ENCODE measurements at places on chromosomes 7 and 10.

DNA sequence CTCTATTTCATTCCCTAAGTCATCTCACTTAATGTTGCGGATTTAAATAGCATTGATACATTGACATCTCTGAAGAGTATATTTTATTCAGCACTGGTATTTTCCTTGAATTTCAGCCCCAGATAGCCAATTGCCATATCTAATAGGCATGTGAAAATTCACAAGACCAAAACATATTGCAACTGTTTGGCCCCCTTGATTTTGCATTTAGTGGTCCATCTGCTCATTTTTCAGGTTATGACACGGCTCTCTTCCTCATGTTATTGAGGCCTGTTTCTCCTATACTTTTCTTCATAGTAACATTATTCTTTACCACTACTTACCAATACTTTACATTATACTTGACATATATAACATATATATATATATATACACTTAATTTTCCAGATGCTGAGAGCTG, 43.7 kb downstream of the MKLN1 start:
- no peak for DNase-seq

DNA sequence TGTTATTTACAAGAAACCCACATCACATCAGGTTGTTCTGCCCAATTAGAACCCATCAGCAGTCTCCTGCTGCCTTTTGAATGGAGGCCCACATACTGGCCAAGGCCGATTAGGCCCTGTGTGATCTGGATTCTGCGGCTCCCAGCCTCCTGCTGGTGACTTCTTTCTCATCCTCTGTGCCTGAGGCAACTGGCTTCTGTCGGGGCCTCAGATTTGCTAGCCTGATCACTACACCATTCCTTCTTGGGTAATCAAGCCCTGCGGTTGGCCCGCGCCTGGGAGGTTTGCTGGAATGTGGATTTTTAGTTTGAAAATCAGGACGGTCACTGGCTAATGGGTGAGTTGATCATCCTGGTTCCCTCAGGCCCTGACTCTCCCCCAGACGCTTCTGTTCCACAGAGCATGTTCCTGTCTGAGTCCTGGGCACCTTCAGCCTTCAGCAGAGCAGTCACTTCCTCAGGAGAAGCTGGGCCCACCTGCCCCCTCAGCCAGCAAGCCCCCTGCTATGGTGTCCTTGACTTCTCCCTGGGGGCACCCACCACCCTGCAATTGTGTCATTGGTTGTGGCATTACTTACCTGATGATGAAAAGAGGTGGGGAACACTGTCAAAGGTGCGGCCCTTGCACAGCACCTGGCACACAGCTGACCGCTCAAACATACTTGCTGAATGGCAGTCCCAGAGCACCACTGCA, 207.6 kb downstream of the PHTF2 start:
- no peak for DNase-seq

- no peak for DNase-seq
These were observed 7.1 kb downstream of the CCSER2 start for GRCh38 chr10:84335516-84335915.

DNA sequence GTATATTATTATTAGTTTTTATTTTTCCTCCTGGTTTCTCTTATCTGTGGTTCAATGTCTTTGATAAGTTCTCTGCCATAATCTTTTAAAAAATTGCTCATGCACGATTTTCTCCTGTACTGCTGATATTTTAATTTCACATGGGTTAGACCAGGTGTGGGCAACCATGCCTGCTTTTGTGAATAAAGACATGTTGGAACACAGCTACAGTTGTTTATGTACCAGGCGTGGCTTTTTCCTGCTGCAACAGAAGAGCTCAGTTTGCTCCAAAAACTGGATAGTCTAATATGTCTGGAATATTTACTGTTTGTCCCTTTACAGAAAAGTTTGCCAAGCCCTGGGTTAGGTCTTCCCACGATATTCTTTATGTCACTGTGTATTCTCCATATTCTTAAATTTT, 105.2 kb downstream of the VWC2 start:
- no peak for DNase-seq

Measured in right lobe of liver (tissue), 6 donors.